Substantia nigra (tissue), 51 donors: ENCODE measurements at places on chromosomes 11 and 22.

GRCh38 chr11:123479048-123479837, 49.2 kb downstream of the GRAMD1B start:
- DNase-seq = no peak

DNA sequence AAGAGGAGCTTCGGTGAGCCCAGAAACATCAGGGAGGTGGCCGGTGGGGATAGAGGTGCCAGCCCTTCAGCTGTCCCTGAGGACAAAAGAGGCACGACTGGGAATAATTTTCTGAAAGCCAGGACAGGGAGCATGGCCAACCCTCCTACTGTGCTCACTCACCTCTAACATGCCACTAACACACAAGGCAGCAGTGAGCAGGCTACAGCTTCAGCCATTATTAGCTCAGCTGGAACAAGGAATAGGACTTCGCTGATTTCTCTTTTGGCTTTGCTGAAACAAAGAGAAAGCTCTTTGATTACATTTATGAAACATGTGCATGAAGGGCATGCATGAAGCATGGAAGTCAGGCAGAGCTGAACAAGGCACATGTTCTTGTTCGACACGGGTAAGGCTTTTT, 12.1 kb upstream of the OR10A5 start:
- no peak for DNase-seq

- no peak for DNase-seq
Measured at GRCh38 chr22:23862103-23862502, 4.4 kb downstream of the SLC2A11 start.

DNA sequence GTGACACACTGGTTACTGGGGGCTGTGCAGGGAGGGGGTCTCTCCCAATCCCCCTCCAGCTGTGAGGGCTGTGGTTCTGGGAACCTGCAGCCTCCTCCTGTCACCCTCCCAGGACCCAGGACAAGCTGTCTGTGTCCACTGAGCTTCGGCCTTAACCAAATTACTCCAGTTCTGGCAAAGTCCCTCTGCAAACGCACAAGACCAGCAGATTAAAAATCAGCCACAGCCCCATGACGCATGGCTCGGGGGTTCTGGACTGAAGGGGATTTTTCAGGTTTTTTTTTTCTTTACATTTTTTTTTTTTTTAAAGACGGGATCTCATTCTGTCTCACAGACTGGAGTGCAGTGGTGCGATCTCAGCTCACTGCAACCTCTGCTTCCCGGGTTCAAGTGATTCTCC, 32.2 kb upstream of the A4GALT start:
- no peak for DNase-seq

- DNase-seq = no peak
Measured at GRCh38 chr11:113667801-113668200, 38.3 kb downstream of the TMPRSS5 start.

- DNase-seq = no peak
Measured at GRCh38 chr11:23990346-23991164, 506.3 kb upstream of the LUZP2 start.

GRCh38 chr11:35529971-35530495, 4.6 kb upstream of the PAMR1 start:
- DNase-seq = no peak

GRCh38 chr11:26134053-26134452, 197.9 kb upstream of the ANO3 start:
- DNase-seq = no peak

DNA sequence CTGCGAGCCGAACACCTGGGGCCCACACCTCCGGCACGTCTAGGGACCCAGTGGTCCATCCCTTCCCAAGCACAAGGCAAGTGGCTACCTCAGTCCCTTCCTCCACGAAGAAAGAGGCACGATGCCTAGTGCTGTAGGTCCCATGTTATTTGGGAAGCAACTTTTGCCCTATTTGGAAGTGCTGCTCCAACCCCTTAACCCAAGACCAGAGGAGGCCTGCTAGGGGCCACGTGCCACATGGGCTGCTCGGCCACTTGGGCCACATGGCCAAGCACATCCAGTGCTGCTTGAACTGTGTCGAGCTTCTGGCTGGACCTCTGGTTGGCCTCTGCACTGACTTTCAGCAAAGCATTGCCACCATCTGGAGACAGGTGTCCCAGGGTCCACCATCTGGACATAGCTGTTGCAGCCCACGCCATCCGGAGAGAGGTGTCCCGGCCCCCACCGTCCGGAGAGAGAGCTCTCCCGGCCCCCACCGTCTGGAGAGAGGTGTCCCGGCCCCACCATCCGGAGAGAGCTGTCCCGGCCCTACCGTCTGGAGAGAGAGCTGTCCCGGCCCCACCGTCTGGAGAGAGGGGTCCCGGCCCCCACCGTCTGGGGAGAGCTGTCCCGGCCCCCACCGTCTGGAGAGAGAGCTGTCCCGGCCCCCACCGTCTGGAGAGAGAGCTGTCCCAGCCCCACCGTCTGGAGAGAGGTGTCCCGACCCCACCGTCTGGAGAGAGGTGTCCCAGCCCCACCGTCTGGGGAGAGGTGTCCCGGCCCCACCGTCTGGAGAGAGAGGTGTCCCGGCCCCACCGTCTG, 6.5 kb upstream of the B4GALNT4 start:
- no peak for DNase-seq

GRCh38 chr11:4480577-4481239, 1.7 kb upstream of the OR52K1 start:
- DNase-seq = no peak
